ENCODE measurements at places on chromosomes 1 and 21.

- no peak for DNase-seq
Measured at GRCh38 chr1:239682960-239683359, 296.6 kb downstream of the CHRM3 start.

DNA sequence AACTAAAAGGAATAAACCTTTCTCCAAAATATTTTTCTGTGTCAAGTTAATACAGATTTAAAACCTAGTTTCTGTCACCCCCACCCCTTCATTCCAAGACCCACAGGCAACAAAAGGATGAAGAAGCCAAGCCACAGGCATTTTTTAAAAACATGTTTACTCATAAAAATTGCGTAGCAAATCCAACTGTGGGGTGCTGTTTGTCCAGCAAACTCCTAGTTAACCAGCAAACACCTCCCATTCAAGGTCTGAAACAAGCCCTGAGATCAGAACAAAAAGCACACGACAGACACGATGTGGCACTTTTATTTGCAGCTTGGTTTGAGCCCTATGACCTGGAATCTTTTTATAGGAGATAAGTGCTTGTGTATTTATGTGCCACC lies 149.9 kb upstream of the CAMK1G start:
- no peak for DNase-seq

DNA sequence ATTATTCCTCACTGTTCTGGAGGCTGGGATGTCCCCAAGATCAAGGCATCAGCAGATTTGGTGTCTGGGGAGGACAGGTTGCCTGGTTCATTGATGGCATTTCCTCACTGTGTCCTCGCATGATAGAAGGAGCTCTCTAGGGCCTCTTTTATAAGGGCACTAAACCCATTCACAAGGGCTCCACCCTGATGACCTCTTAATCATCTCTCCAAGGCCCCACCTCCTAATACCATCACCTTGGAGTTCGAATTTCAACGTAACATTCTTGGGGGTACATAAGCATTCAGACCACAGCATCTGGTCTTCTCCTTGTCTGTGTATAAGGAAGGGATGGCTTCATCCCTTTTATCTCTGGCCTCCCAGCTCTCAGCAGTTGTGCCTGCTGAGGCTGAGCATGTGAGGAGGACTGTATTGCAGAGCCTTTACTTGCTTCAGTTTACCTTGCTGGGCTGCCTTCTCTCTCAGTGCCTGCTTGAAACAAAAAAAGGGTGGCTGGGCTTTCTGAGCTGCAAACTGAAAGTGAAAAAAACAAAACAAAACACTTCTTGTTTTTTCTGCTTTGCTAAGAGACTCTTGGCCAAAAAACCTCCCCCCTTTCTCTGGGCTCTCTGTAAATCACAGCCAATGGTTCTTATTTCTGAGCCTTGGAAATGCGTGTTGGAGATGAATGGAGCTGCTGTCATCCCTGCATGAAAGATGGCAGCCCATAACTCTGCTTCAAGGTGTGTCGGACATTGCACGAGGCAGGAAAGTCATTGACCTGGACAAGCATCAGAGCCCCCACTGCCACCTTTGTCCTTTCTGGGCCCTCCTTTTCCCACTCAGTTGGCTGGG lies 75.8 kb downstream of the RHOU start:
- no peak for DNase-seq

GRCh38 chr1:85027242-85027983 lies 20.9 kb downstream of the MCOLN3 start:
- no peak for DNase-seq

- DNase-seq: peak; percentile 44
Measured at GRCh38 chr1:187306710-187307415, 478.1 kb downstream of the PLA2G4A start.

DNA sequence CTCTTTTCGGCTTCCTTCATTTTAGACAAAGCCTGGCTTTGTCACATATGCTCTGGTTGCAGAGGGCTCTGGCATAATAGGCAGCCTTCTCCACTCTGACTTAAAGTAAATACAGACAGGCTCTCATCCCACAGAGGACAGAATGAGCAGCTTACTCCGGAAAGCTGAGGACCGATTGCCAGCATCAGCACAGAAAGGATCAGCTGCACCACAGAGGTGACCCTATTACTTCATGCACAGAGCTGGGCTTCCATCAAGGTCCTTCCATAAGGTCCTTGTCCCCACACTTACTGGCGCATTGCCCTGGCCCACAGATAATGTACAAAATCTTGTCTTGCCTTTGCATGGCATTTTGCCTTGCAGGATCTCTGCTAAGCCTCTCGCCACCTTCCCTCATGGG lies 67.6 kb downstream of the SEC16B start:
- DNase-seq: no peak

DNA sequence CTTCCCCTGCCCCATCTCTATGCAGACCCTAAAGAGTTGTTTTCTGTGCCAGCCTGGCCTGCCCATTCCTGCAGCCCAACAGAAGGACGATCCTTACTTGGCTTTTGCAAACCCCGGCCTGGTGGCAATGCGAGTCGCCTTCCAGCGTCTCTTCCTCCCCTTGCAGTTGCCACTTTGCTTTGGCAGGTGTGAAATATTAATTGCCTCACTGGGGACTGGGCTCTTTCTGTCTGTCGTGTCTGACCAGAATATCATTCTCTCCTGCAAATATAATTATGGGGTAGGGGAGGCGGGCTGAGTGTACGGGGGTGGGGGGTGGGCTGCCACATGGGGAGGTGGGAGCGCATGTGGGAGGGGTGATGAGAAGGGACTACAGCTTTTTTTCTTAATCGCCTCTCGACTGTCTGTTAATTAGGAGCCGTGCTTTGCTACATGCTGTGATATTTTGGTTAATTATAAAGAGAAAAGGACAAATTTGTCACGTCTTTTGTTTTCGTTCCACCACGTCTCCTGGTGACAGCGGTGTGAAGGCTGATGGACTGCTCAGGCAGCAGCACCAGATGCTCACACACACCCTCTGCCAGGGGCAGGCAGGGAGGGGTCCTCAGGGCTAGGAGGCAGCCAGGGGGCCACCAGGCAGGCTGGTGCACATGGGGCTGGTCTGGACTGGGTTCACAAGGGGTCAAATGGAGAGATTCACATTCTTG lies 80.1 kb upstream of the CD34 start:
- DNase-seq: no peak

GRCh38 chr1:42957880-42958487 lies 684 bp downstream of the SLC2A1 start:
- DNase-seq: peak; percentile 68

GRCh38 chr1:201825245-201825644 lies 3.7 kb upstream of the IPO9 start:
- DNase-seq: peak; percentile 21

GRCh38 chr1:229859026-229859425 lies 208.0 kb upstream of the GALNT2 start:
- no peak for DNase-seq
